Left renal cortex interstitium (tissue), 4 donors: ENCODE measurements at places on chromosomes 16 and 17. TPM values are rescaled to one million over a fixed set of nuclear protein-coding genes. Genes with fewer than 3 reads are reported as not detected.

RGS9 gene
- polyA plus RNA-seq, result 12.2 TPM

DNA sequence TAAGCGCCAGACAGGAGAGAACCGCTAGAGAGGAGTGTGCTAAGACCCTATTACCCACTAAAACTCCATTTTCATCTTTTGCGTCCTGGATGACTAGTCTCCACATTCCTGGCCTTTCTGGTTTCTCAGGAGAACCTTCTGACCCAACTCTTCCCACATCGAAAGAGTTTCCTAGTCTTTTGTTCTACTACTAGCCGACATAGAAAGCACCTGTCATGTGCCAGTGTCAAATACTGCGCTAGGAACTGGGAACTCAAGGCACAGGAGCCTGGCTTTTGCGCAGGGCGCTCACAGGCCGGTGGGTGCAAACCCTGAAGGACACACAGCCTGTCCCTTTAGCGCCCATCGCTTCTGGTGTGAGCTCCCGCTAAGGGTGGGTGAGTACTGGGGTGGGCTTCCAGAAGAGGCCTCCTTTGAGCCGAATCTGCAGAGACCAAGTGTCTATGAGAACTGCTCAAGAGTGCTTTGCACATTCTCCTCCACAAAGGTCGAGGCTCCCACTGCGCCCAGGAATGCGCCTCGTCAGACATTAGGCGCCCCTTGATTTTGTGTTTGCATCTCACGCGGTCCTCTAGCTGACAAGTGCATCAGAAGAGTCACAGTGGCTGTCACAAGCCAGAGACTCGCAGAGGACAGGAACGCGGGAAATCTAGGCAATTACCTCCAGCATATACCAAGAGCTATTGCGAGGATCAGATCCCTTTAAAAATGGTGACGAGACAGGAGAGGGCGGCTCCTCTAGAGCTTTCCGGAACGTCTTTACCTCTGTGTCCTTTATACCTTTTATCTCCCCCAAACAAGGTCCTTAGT is 2.0 kb upstream of the PSMB3 start:
- no peak for DNase-seq

DNA sequence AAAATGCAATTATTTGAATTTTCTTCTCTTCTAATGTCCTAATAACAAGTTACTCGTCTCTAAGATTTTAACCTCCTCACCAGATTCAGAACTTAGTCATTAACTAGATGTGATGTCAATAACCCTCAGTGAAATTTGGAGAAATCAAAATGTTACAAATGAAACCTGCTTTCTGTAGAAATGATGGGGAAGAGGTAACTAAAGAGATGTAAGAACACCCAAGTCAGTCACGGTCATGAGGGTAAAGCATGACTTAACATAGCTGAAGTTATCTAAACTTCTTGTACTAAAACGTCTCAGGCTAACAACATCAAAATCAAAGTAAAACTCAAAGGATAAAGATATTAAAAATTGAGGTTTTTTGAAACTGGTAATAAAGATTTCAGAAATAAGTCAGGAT is 9.7 kb downstream of the RNFT1 start:
- DNase-seq, result no peak

ANKRD13B gene
- 19.1 TPM for polyA plus RNA-seq

- no peak for DNase-seq
Measured at GRCh38 chr17:31388770-31389656, 2.5 kb upstream of the RAB11FIP4 start.

C17orf67 gene
- polyA plus RNA-seq, result 1.6 TPM

GRCh38 chr16:52070341-52071057 is 476.4 kb downstream of the TOX3 start:
- DNase-seq, result no peak

KRT40 gene
- polyA plus RNA-seq, result not detected
